ENCODE measurements at places on chromosomes 13 and 19.

DNA sequence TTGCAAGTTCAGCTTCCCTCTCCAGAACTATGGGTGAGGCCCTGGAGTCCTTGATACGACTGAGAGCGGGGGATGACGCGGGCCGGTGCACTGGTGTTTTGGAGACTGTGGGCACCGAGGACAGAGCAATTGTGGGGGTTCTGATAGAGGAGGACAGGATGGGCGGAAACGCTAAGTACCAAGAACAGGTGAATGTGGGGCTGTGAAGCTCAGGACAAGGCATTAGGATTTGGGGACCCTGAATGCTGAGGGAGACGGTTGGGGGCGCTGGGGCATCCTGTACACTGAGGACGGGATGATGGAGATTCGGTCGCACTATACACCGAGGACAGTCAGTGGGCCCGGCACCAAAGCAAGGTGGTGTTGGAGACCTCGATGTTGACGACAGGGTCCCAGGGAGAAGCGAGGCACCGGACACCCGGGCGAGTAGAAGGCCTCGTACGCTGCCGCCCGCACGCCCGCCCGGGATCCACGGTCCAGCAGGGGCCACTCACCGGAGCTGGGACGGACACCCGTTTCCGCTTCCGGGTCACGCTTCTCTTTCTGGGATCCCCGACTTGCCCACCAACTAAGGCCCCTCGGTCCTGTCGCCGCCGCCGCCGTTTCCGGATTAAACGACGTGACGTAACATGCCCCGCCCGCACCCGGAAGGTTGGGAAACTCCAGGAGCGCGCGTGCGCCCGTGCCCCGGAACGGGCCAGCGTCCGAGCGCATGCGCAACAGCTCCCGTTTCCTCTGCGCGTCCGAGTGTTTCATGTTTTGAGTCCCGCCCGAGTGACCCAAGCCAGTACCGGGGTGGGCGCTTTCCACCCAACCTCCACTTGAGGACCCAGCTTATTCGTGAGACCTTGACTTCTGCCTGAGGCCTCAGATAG is at the start of gene CHMP2A:
CHMP2A (minus strand) TSS at position 612 of the 875 bp plus-strand sequence. CDS start 893 bp downstream, outside the sequence.
- DNase-seq = no peak

DNA sequence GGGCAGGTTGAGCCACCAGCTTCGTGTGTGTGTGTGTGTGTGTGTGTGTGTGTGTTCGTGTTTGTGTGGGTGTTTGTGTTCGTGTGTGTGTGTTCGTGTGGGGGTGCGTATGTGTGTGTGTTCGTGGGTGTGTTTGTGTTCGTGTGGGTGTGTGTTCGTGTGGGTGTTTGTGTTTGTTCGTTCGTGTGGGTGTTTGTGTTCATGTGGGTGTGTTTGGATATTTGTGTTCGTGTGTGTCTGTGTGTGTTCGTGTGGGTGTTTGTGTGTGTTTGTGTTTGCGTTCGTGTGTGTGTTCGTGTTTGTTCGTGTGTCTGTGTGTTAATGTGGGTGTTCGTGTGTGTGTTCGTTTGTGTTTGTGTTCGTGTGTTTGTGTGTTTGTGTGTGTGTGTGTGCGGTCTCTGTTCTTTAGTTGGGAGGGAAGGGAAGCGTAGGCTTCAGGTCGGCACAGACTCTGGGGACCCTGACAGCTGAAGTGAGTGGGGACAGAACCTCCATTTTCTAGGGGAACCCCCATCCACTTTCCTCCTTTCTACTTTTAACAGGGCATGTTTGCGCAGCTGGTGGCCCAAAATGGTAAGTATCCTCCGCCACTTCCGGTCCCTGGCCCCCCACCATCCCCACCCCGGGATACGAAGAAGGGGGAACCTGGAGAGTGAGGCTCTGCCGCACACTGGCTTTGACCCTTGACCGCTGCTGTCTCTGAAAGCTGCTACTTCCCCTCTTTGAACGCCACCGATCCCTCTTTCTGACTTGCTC is 1.6 kb downstream of the TNFSF9 start:
- DNase-seq = no peak

DNA sequence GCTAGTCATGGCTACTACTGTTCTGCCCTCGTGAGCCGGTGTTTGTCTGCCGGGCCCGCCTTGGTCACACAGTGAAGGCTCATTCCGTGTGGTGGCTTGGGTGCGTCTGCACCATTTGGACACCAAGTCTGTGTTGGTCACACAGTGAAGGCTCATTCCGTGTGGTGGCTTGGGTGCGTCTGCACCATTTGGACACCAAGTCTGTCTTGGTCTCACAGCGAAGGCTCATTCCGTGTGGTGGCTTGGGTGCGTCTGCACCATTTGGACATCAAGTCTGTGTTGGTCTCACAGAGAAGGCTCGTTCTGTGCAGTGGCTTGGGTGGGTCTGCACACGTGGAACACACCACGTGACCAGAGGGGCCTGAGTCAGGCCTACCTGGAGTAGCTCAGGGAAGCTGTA is 29.0 kb upstream of the DCUN1D2 start:
- DNase-seq = no peak

DNA sequence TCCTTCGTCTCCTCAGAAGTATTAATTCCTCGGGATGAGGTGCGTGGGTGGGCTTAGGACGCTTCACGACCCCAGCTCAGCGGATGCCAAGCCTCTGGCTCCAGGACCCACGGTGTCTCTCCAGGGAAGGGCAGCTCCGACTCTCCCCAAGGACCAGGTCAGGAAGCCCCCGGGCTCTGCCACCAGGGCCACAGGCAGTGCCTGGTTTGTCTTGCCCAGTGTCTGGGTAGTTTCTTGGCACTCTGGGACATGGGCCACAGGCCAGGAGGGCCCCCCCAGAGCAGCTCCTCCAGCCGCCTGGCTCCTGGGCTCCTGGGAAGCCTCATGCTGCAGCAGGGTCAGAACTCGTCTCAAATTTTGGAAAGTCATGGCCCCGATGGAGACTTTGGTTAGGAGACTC is 2.5 kb downstream of the PROZ start:
- no peak for DNase-seq

- peak; percentile 18 for DNase-seq
Measured at GRCh38 chr19:632579-633067, 714 bp downstream of the POLRMT start.

- peak; percentile 74 for DNase-seq
Measured at GRCh38 chr19:37932985-37933936, 26.3 kb downstream of the SIPA1L3 start.

DNA sequence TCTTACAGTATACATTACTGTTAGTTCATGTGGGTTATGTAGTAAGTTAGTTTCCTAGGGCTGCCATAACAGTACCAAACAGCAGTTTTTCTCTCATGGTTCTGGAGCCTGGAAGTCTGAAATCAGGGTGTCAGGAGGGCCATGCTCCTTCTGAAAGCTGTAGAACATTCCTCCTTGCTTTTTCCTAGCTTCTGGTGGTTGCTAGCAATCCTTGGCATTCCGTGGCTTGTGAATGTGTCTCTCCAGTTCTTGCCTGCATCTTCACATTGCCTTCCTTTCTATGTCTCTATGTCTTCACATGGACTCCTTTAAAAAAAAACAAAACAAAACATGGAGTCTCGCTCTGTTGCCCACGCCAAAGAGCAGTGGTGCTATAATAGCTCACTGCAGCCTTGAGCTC is 95.4 kb downstream of the WDFY2 start:
- no peak for DNase-seq

DNA sequence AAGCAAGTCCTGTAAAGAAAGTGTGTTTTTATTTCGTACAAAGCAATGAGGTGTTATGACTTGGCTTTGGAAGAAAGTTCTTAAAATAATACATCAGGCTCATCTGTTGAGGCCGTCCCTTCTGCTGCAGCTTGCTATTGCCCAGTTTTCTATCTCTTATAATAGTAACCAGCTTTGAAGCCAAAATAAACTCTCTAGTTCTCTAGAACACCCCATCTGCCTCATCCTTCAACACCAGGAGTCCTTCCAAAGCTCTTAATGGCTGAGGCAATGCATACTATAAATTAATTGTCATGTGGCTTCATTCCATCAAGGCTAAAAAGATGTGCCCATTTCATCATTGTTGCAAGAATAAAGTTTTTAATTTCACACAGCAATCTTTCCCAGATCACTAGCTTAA is 49.4 kb upstream of the IPO5 start:
- no peak for DNase-seq

- DNase-seq = no peak
Measured at GRCh38 chr19:34269489-34269888, 15.1 kb downstream of the GARRE1 start.

DNA sequence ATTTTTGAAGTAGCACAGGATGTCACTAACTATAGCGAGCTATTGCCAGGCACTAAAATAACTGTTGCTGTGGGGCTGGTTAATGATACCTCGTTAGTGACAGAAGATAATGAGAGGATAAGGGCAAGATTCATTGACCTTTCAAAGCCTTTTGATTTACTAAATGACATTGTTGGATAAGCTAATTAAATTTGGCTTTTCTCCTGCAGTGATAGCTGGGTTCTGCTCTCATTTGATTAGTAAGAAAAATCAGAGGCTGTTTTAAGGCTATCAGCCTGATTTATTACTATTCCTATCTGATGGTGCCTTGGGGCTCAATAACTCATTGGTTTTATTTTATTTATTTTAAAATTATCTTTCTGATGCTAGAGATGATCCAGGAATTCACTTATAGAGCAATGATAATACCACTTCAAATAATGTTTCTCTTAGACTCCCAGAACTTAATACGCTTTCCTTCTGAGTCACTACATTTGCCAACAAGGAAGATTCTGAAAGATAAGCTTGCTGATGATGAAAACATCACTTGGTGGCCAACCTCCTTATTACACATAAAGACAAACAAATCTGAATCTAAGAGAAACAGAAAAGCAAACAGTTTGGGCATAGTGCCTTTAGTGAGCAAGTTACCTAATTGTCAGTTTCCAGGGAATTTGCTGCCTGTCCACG is 501.3 kb upstream of the ARGLU1 start:
- peak; percentile 15 for DNase-seq

- no peak for DNase-seq
Measured at GRCh38 chr19:2333027-2333806, 4.7 kb downstream of the SPPL2B start.

GRCh38 chr13:106850973-106851650 is 283.2 kb upstream of the ARGLU1 start:
- peak; percentile 3 for DNase-seq

GRCh38 chr19:57558525-57558924 is 1.1 kb downstream of the ZNF550 start:
- no peak for DNase-seq
